ENCODE measurements at places on chromosomes 2 and 18. TPM values are rescaled to one million over a fixed set of nuclear protein-coding genes. Genes with fewer than 3 reads are reported as not detected.

The SLC4A1AP gene
- total RNA-seq, result 22.2 TPM

The CD8B2 gene
- total RNA-seq, result not detected

The STRN gene
- 37.4 TPM for total RNA-seq

The ABHD1 gene
- 0.46 TPM for total RNA-seq

The KLHL29 gene
- total RNA-seq, result 7.7 TPM

The SLC35F5 gene
- 89.8 TPM for total RNA-seq

DNA sequence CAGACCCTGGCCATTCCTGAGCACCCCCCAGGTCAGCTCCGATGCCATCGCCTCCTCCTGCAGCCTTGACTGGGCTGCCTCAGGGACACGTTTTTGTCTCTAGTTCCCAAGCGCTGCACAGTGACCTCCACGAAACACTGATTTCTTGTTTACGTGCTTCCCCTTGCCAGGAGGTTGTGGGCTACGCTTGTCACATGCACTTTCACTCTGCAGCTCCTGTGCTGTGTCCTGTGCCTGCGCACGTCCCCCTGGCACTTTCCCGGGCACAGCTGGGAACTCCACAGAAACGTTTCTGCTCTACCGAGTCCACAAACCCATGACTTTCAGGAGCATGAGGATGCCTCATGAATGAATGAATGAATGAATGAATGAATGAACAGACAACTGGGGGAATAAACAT, 160.6 kb downstream of the LAMA1 start:
- DNase-seq, result no peak

DNA sequence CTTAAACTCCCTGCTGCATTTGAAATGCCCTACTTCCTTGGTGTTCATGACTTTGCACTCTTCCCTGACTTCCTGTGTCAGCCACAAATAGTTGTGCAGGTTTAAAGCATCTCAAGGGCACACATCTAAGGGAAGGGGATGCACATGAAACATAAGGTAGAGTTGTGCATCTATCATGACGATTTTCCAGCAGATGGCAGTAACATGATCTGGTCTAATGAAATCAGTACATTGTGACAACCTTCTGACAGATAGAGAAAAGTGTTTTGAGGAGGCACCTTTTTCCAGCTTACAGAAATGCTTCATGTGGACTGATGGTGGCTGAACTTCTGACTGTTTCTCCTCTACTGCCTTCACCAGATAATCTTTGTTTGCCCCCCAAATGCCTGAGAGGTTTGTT, 238.9 kb downstream of the XIRP2 start:
- DNase-seq, result no peak

GRCh38 chr2:10448576-10449485, 704 bp upstream of the ODC1 start:
- no peak for DNase-seq

DNA sequence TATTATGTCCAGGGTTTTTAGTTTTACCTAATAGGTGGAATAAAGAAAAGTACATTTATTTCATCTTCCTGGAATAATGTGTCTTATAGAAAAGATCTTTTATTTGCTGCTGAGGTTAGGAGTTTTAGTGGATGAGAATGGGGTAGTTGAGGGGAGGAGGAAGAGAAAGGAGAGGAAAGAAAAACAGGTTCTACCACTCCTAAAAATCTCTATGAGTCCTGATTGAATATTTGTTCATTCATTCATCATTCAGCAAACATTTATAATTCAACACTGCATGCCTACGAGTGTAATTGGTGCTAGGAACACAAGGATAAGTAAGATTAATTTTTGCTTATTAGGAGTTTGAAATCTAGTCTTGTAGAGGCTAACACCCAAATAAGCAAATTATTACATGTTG, 45.2 kb upstream of the SLC4A10 start:
- no peak for DNase-seq

GRCh38 chr2:28565720-28566295, 69.9 kb downstream of the PLB1 start:
- no peak for DNase-seq

DNA sequence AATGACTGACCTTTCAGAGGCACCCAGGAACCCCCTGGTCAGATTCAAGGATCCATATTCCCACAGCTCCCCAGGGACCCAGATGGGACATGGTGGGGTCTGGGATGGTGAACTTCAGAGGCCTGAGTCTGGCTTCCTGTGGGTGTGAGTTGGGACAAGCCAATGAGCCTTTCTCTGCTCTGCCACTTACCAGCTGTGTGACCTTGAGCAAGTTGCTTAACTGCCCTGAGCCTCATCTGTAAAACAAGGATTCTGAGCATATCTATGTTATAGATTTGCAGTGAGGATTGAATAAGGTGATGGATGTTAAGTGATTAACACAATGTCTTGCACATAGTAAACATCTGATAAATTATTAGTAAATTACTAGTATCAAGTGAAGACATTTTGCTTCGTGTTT, 6.4 kb downstream of the ABCG8 start:
- DNase-seq, result no peak

GRCh38 chr2:156189584-156189983, 142.9 kb downstream of the NR4A2 start:
- DNase-seq, result no peak

DNA sequence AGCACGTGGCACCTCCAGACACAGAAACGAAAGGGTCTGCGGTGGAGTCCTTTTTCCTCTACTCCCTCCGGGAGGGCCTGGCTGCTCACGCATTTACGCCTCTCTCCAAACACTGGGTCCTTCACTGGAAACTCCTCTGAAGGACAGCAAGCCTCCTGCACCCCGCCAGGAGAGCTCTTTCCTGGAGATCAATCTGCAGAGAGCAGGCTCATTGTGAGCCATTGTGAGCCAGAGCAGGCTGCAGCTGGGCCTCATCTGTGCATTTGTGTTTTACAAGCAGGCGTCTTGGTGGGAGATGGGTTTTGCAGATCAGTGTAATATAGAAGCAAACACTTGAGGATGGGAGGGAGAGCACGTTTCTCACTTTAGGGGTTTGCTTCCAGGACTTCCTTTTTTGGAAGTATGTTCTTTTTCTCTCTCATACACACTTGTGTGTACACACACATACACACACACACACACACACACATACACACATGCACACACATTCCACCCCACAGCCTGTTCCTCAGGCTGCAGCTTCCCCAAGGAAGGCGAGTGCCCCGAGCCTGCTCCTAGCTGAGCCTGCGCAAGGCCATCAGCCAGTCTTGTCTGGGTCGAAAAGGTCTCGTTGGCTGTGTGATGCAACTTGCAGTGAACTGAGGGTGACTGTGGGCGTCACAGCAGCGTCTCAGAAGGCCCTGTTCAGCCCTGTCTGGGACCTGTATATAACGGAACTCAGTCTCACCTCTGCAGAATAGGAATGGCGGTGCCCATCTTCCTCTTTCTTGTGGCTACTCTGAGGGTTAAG, 163.5 kb downstream of the GLI2 start:
- DNase-seq, result no peak

- DNase-seq, result no peak
These were observed 251.7 kb downstream of the LRRTM4 start for GRCh38 chr2:77270433-77270832.

DNA sequence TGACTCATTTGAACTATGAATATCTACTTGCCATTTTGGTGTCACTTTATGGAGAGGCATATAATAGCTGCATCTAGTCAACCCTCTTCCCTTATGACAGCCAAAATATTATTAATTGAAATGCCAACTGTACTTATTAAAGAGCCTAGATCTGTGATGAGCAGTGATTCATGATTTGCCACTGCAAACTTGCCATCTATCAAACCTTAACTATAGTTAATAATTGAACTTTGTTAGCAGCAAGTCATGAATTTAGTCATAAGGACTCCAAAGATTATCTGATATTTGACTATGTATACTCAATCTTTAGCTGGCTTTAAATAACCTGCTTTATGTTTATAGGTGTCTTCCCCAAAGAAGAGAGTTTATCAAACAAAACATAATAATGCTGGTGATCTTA, 116.4 kb upstream of the VWC2L start:
- DNase-seq, result no peak

DNA sequence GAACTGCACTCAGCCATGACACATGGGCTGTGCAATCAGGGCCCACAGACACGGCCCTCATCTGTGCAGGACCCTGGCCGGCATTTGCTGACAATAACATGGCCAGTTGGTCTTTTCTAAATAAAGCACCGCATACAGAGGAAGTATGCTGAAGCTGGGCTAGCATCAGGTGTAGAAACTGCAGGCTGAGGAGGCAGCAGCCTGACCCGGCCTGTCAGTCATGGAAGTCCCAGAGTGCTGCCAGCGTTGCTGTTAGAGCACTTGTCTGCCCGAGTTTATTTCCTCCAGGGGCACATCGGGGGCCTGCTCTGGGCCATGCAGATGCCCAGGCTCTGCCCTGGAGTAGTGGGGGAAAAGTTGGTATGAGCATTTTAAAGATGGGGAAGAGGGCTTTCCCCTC, 4.1 kb upstream of the PTPN18 start:
- no peak for DNase-seq

- DNase-seq, result no peak
These were observed 91.9 kb upstream of the TPO start for GRCh38 chr2:1321321-1321720.

- DNase-seq, result no peak
These were observed 39.4 kb upstream of the MAP4K3 start for GRCh38 chr2:39476524-39476923.

- DNase-seq, result no peak
These were observed 13.1 kb downstream of the PKDCC start for GRCh38 chr2:42060718-42061619.

GRCh38 chr18:10495936-10496335, 29.9 kb upstream of the NAPG start:
- no peak for DNase-seq

DNA sequence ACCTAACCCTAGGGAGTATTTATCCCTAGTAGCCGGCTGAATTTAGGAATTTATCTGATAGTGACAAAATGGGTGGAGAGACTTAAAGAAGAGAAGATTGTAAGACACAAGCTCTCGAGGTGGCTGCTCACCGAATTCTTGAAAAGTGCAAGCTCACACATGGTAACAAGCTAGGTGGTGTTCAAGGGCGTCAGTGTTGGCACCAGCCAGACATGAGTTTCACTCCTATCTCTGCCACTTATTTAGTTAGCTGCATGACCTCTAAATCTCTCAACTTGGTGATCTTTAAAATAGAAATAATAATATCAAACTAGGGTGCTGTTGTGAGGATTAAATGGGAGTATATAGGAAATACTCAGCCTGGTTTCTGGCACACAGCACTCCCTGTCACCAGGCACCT, 102.6 kb upstream of the APCDD1 start:
- DNase-seq, result no peak

DNA sequence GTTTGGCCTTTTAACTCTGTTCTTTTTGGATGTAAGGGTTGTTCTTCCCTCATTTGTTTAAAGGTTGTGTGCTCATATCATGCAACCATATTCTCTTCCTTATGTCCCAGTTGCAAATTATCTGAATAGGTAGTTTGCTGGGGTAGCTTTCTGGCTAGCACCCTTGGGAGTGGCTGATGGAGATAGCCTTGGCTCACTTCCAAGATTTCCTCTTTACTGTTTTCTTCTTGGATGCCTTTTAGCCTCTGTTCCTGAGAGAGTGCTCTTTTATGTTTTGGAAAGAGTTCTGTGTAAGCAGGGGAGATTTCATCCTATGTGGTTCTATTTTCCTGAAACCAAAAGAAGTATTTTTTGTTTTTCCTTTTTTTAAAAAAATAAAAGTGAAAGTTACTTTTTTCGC, 25.4 kb downstream of the USP14 start:
- DNase-seq, result no peak

GRCh38 chr2:138502255-138503086, 901 bp downstream of the SPOPL start:
- DNase-seq, result no peak

DNA sequence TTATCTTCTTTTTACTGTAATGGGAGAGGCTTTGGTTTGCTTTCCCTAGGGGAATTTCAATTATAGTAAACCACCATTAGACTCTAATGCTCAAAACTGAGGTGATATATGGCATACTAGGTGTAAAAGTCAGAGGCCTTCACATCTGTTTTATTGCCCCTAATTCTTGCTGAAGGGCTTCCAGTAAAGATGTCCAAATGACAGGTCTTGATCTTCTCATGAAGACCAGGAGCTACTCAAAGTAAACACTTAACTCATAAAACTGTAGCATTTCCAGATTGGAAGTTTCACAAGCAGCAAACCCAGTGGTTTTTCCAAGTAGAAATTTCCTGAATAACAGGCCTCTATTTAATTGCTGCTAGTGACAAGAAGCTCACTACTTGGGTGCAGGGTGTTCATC, 286.8 kb downstream of the RBM43 start:
- no peak for DNase-seq

DNA sequence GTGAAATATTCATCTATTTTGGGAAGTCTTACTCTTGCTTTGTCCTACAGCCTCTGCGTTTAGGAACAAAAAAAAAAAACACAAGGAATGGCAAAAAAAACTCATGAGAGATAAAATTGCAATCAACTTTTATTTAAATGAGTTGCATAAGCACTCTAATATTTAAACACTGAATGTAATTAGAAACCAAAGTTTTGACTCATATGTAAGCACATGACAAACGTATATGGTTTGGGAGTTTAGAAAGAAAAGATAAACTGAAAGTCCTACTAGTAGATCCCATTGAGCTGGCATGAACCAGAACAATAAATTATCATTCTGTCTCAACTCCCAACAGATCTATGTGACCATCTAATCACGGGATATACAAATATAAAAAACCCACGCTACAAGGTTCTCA, 44.8 kb downstream of the REV1 start:
- no peak for DNase-seq

DNA sequence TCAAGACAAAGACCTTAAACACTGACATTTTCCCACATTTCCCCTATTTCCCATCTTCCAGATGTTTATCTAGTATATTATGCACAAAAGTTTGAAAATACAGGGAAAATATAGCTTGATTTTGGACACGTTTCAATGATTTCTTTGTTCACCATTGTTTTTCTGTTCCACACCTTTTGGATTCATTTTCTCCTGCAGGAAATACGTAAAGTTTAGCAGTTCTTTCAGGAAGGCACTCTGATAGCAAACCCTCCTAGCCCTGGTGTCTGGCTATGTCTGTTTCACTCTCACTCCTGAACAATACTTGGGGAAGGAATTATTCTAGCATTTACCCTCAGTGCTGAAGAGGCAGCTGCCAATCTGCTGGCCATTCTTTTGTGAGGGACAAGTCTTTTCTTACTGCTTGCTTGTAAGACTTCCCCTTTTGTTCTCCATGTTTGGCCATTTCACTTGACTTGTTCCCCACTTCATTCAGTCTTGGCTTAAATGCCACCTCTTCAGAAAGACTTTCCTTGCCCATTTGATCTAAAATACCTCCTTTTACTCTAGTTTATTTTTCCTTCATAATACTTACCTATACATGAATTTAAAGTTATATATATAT, 195.4 kb downstream of the RNF152 start:
- DNase-seq, result no peak

DNA sequence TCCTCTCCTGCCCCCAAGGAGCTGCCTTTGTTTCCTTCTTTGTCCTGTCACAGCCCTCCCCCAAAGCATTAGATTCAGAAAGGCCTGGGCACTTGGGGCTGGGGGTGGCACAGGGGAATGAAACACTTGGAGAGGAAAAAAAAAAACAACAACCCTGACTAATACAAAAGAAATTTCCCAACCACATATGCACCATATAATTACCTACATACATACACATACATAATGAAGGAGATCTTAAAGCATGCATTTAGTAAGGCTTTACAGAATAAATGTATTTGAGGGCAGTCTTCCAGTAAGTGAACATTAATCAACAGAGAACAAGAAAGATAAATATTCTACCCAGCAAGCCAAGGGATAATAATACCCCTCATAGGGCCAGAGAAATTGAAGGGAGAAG, 70.0 kb upstream of the PPP1CB start:
- no peak for DNase-seq

All from Panc1 (cell line).